Left renal pelvis (tissue), 4 donors: ENCODE measurements at places on chromosomes 1 and 21.

DNA sequence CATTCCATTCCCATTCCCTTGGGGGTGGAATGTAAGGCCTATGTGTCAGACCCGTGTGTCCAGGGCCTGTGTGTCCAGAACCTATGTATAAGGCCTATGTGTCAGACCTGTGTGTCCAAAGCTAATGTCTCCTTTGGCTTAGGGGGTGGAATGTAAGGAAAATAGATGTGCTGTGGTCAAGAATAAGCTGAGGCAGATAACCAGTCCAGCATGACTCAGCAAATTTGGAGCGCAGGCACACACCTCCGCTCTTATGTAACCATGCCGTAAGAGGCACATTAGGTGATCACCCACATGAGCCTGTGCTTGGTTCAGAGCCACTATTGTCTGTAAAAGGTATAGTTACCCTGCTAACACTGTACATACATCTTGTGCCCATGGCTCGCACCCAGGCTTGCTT lies 150.8 kb upstream of the SGIP1 start:
- DNase-seq: no peak

GRCh38 chr1:182146286-182146685 lies 84.8 kb upstream of the ZNF648 start:
- DNase-seq: no peak

- DNase-seq: no peak
Measured at GRCh38 chr1:94265906-94266305, 28.5 kb upstream of the ARHGAP29 start.

DNA sequence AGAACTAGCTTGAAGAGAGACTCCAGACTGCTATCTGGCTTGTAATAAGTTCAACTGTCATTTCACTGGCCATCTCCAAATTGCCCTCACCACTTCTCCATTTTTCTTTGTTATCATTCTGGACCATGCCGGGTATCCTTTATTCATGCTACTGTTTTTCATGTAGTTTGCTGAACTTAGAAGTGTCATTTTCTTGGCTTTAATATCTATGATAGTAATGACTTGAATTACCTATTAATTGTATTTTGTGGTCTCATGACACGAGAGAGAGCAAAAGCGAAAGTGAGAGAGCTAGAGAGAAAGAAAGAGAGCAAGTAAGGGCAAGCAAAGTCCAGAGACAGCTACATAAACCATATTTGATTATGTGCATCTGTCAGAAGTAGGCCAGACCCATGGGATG lies 184.9 kb upstream of the ATP1B1 start:
- no peak for DNase-seq

GRCh38 chr1:198287916-198288315 lies 131.1 kb downstream of the NEK7 start:
- no peak for DNase-seq

GRCh38 chr1:99943223-99943794 lies 26.5 kb upstream of the SLC35A3 start:
- no peak for DNase-seq

DNA sequence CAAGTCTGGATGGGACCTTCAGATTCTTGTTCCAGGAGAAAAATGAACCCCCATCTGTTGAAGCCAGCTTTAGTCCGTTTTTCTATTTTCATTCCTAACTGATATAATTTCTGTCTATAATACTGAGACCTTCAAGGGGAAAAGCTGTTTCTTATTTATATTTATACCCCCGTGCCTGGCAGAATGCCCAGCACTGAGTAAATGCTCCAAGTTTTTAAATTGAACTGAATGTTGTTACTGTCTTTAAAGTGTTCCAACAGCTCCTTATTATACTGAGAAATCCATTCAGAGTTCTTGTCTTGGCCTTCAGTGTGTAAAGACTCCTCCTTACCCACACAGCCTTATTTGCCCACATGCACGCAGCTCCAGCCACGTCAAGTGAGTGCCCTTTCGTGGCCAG lies 178.6 kb upstream of the HMGB4 start:
- DNase-seq: no peak

GRCh38 chr1:165383067-165383466 lies 26.6 kb upstream of the LMX1A start:
- DNase-seq: no peak

GRCh38 chr1:230127105-230128054 lies 60.3 kb downstream of the GALNT2 start:
- DNase-seq: no peak

DNA sequence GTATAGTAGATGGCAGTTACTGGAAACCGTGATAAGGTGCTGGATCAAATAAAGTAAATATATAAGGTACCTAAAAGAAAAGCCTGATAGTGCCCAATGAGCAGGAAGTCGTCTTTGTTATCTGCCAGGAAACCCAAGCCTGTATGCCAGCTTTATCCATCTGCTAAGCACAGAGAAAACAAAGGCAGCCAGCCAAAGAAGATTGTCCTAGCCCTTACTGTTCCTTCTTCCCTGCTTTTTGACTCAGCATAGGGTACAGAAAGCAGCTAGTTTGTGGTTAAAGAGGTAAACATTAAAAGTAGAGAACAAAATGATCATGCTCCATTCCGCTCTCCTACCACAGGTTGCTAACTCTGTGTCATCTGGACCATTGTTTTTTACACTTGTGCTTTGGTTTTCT lies 10.1 kb downstream of the KRTAP22-2 start:
- no peak for DNase-seq

- no peak for DNase-seq
Measured at GRCh38 chr1:209412036-209412435, 171.5 kb upstream of the CAMK1G start.

GRCh38 chr1:167077128-167077867 lies 12.9 kb downstream of the GPA33 start:
- DNase-seq: no peak

DNA sequence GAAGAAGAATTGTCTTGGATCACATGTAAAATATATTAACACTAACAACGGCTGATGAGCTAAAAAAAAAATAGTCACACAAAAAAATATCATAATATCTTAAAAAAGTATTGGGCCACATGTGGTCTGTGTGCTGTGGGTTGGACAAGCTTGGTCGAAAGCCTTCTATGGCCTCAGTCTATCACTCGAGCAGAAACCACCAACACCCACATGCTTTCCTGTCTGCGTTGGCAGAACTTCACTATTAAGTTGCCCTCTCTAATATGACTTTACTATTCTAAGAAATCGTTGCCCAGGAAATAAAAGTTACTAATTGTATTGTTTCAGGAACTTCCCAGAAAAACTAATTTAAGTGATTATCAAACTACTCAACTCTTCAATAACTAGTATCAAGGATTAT lies 28.2 kb upstream of the ETS2 start:
- DNase-seq: no peak

GRCh38 chr1:101280942-101281654 lies 44.3 kb downstream of the S1PR1 start:
- DNase-seq: no peak

GRCh38 chr1:111220302-111220890 lies 7.1 kb upstream of the CHI3L2 start:
- DNase-seq: no peak

GRCh38 chr1:159900755-159901360 lies 893 bp upstream of the CFAP45 start:
- no peak for DNase-seq

- no peak for DNase-seq
Measured at GRCh38 chr1:100927276-100927675, 31.4 kb downstream of the SLC30A7 start.

- no peak for DNase-seq
Measured at GRCh38 chr1:64890699-64891447, 75.5 kb downstream of the JAK1 start.

DNA sequence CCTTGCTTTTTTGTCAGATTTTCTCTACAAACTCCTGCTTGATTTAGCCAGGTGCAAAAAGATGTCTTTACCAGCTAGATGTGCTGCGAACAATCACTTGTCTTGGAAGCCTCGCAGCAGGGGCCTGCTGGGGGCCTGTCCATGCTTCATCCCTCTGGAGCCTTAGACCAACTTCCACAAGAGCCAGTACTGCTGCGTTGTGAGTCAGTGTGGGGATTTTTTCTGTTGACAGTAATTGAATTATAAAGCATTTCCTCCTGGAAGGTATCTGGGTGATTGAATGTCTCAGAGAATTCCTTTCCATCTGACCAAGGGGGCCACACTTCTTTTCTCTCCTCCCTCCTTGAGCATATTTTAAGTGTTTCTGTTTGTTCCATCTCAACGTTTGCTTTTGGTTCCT lies 40.4 kb upstream of the LDLRAP1 start:
- DNase-seq: no peak

DNA sequence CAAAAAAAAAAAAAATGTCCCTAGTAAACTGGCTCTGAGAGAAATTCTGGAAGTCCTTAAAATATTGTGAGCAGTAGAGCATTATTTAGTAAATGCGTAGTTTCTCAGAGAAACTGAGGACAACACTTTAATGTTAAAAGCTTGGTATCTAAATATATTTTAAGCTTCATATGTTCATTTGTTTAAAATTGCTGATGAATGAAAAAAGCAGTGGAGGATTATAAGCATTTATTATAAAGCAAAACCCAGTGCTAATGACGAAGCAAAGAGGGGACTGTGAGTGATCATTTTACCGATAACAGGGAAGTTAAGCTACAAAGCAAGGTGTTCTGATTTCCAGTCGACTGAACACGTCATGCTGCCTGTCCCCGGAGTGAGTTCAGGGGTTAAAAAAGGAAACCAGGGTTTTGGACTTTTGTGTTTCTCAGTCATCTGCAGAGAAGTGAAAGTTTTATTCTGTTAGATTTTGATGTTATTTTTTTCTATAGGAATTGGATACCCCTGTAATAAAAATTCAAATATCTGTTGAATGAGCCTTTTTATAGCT lies 64.5 kb upstream of the SCCPDH start:
- DNase-seq: no peak

DNA sequence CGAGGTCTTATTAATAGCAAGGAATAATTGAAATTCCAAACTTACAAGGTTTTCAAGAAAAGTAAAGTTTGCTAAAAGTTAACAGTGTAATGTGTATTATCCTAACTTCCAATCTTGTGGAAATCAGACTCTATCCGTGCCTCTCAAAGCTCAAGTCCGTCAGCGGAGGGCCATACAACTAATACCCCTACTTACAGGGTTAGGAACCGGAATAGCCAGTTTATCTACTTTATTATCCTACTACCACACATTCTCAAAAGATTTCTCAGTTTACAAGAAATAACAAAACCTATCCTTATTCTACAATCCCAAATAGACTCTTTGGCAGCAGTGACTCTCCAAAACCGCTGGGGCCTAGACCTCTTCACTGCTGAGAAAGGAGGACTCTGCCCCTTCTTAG lies 457.8 kb downstream of the PTPRC start:
- DNase-seq: no peak

- no peak for DNase-seq
Measured at GRCh38 chr1:90840352-90840751, 123.2 kb upstream of the BARHL2 start.

GRCh38 chr1:183339556-183340167 lies 78.5 kb downstream of the NMNAT2 start:
- DNase-seq: no peak

- DNase-seq: no peak
Measured at GRCh38 chr1:167599957-167600581, 30.0 kb upstream of the RCSD1 start.

DNA sequence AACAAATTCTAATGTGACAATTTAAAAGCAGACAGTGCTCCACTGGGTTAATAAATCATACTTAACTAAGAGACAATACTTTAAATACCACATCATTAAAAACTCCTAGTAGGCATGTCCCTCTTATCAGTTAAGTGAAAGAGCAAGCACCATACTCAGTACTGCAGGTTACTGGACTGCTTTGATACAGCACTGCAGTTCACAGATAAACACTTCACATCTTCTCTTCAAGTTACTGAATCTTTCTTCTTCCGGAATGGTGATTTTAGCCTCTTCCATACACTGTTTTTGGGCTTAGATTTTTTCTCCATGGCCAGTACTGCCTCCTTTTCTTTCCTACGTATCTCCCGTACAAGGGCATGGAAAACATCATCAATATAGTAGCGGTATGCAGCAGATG lies 11.0 kb downstream of the RIT1 start:
- DNase-seq: no peak

DNA sequence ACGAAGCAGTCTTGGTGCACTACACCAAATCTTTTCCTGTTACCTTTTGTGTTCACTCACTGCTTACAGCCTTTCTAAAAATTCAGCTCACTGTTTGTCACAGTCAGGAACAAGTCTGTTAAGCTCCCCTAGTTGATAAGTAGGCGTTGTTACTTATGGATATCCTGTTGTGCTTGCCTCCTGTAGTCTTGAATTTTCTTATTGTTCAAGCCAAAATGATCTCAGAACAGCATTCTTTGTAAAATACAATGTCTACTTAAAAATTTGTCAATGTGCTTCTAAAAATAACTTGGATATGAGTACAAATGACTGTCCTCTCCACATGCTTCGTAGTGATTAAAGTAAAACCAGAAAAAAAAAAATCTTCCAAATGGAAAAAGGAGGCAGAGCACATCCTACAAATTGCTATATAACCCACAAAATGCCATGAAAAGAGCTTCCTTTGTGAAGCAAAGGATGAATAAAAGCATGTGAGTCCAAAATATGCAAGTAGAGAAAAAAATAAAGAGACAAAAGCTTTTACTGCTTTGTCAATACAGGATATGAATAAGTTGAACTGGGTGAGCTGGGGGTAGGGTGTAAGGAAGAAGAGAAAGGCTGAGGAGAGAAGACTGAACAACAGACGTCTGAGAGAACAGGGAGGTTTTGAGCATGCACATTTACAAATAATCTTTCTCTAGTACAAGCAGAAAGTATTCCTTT lies 228.9 kb upstream of the ADGRL4 start:
- DNase-seq: no peak

DNA sequence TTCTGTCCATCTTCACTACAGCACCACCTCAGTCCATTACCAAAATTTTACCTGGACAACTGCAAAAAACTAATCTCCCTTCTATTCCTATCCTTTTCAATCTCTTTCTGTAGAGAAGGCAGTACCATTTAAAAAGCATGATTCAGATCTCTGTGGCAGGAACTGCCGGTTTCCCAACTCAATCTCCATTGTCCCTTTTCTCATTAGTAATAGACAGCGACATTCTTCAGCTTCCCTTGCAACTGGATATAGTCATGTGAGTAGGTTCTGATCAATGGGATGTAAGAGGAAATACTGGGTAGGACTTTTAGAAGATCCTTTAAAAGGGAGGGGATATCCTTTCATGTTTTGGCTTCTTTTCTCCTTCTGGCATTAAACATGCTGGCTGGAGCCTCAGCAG lies 74.9 kb downstream of the ADCY10 start:
- DNase-seq: no peak

DNA sequence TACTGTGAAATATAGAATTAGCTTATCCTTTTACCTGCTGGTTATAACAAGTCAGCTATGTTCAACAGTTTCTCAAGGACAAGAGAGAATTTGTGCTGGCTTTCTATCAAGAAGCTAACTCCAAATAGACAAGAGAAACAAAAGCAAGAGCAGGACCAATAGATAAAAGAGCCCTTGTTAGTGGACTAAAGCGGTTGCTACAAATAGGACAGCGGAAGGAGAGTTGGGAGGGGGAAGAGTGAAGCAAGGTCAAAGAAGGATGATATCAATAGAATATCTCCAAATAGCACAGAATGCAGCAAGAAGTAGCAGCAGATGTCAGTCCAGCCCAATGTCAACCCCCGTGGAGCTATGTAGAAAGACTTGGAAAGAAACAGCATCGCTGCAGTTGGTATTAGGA lies 53.0 kb upstream of the AKT3 start:
- no peak for DNase-seq
